ENCODE measurements at places on chromosomes 5 and 9.

DNA sequence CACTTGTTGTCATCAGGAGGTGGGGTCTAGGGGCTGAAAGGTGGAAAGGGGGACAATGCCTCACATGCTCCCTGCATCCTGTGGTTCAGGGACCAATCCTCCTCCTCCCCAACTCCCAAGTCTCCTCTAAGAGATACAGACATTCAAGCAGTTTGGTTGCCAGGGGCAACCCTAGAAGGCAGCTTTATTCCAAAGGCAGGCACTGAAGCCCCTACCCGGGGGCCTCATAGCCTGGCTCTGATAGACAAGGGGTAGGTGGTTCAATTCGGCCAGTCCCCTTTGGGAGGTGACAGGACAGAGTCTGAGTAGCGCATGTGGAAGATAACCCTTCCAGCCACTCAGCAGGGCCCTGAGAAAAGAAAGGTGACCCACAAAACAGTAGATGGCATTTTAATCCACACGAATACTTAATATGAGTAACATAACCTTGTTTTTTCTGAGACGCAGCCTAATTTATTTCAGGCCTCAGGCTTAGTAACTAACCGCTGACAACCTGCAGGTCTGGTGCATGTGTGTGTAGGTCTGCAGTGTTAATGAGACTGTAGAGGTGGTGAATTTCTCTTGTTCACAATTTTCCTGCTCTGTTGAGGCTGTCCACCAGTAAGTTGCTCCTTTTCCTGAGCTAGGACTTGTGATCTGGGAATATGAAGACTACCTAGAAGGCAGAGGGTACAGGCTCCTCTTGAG lies 31.3 kb upstream of the HSPA9 start:
- DNase-seq, result no peak

DNA sequence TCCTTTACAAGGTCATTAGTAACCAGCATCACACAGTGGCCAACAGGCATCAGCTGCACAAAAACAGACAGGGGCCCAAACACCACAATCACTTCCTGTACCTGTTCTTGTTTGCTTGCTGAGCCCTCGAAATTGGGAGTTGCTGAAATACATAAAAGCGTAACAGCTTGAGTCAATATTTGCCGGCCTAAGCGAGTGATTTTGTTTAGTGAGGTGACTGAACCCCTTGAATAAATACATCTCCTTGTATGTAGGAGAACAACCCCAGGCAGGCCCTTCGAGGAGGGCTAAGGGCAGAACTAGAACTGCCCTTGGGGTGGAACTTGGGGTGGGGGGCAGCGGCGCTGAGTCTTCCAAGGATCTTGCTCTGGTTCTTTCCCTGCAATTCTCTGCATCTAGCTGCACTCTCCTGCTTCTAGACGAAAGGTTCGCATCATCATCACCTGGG lies 502.5 kb downstream of the RASEF start:
- no peak for DNase-seq

- no peak for DNase-seq
Measured at GRCh38 chr5:143245929-143246561, 157.4 kb downstream of the NR3C1 start.

DNA sequence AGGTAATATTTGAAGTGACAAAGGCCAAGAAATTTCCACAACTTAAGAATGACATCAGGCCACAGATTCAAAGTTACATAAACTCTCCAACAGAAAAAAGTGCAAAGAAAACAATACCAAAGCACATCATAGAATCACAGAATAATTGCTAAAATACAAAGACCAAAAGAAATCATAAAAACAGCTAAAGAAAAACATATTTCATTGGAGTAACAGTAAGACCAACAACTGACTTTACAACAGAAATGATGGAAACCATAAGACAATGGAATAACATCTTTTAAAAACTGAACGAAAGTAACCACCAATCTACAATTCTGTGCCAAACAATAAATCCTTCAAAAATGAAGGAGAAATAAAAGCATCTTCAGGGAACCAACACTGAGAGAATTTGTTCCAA lies 38.3 kb downstream of the ZDHHC21 start:
- no peak for DNase-seq

DNA sequence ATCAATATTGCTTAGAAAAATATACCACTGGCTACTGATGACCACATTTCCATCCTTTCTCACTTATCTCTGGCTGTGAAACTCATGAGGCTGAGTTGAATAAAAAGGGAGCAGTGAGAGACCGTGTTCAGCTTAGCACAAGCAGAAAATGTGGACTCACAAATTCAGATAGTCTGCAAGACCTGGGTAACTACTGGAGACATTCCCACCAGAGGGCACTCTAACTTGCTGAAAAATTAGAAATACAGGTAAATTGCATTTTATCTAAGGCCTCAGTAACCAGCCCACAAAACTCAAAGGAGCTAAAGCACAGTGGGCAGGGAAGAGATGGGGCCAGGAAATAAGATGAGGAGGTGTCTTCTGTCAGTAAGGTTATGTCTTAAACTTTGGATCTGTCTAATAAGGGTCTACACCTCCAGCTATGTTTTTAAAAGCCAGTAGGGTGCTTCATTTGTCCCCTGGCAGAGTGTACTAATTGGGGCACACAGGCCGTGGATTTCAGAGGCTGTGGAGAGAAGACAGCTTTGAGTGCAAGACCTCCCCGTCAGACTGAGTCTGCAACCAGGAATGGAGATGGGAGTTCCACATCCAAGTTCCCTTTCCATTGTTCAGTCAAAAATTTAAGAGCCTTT lies 8.7 kb upstream of the NDUFB6 start:
- DNase-seq, result peak; percentile 10

GRCh38 chr5:141077826-141078225 lies 16.6 kb upstream of the PCDHB2 start:
- no peak for DNase-seq

GRCh38 chr5:64869419-64869818 lies 100.7 kb downstream of the CWC27 start:
- no peak for DNase-seq

- no peak for DNase-seq
Measured at GRCh38 chr9:96484521-96484931, 34.6 kb downstream of the HABP4 start.

DNA sequence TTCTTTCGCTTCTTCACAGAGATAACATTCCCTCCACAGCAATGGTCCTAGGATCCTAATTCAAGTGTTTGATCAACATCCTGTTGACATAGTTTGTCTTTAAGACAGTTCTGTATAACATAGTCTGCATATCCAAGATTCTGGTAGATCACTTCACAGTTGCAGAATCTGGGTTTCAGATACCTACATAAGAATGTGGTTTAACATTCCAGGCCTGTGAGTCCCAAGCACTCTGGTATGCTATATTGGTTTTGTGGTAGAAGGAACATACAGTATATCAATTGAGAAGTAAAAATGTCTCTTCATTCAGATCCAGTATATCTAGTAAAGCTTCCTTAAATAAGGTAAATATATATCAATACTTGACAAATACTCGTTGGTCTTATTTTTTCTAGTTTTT lies 914.2 kb upstream of the CDH6 start:
- DNase-seq, result no peak

- DNase-seq, result no peak
Measured at GRCh38 chr5:42597318-42597937, 159.2 kb upstream of the CCDC152 start.

- no peak for DNase-seq
Measured at GRCh38 chr5:10420932-10421331, 20.7 kb upstream of the ROPN1L start.

GRCh38 chr9:18319918-18320445 lies 154.0 kb upstream of the ADAMTSL1 start:
- DNase-seq, result no peak

DNA sequence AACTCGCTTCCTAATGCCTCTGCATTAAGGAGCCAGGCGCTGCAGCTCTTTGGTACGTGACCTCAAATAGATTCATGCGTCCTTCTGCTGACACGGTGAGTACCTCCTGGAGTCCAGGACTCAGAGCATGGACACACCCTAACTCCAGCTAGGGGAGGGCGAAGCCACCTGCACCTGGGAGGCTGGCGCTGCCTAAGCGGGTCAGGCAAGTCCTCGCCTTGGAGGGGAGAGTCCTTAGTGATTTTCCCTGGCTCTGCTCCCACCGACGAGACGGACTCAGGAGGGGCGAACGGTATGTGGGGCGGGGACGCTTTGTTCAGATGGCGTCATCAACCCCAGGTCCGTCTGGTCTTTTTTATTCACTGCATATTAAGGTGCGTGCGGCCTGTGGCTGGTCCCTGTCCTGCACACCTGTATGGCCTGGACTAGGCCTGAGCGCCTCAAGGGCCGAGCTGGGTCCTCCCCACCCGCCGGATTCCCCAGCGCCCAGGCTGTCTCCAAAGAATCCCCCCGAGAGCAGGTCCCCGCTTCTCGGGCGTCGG lies 50.3 kb downstream of the NSUN2 start:
- no peak for DNase-seq

- DNase-seq, result no peak
Measured at GRCh38 chr5:180133060-180133459, 61.5 kb upstream of the RNF130 start.

DNA sequence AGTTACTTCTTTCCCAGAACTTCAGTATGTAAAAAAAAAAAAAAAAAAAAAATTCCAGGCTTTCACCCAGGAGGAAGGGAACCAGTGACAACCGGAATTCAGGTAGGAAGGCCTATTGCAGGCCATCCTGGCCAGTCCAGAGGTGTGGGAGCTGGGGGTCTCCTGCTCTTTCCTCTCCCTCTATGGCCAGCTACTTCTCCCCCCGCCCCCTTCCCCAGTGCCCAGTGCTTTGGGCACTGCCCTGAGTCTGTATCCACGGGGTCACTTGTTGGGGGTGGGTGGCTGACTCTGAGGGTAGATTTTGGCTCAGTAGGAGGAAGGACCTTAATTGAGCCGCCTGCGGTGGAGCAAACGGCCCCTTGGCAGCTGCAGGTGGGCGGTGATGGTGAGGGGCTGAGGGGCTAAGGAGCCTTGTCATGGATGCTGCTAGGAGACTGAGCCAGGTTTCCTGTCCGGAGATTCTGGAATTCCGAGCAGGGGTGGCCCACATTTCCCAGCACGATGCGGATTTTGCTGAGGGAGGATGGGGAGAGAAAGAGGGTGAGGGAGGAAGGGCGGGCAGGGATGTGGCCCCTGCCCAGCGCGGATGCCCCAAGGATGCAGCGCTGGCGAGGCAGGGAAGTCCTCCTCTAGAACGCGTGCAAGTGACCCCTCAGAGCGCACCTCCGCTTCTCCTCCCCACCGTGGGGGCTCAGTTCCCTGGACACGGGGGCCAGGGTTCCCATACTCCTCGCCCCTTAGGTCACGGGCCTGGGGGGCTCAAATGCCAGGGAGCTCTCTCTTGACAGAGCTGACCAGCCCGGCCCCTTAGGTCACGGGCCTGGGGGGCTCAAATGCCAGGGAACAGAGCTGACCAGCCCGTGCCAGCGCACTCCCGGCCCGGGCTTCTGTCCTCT lies 1.2 kb upstream of the PHF2 start:
- DNase-seq, result no peak

DNA sequence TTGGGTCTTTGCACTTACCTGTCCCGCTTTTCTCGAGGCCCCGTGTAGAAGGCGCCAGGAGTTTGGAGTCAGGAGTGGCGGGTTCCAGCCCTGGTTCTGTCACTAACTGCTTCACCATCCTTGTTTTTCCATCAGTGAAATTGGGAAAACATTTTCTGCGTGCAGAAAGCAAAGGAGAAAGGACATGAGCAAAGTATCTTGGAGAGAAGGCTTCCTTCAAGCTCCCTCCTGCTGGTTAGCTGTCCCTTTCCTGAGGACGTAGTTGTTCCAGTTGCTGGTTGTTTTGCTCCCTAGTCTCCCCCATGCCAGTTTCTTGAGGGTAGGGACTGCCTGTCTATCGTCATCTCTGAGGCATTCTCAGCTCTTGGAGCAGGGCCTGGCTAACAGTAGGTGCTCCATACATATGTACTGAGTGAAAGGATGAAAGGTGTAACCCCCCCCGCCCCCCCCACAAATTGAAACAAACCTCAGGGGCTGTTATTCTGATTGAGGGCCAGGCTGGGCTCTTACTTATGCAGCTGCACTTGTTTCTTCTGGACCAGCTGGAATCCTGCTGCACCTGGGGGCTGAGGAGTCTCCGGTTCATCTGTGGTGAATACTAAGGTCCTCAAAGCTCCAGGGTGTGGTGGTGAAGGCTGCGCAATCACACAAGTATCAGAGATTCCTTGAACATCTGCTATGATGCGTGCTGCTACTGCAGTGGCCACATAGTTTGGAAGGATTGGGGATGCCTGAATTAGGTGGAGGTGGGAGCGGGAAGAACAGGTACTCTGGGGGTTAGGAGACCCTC lies 1.0 kb downstream of the SMIM3 start:
- DNase-seq, result no peak

- DNase-seq, result no peak
Measured at GRCh38 chr9:34996905-34997279, 7.3 kb downstream of the DNAJB5 start.

DNA sequence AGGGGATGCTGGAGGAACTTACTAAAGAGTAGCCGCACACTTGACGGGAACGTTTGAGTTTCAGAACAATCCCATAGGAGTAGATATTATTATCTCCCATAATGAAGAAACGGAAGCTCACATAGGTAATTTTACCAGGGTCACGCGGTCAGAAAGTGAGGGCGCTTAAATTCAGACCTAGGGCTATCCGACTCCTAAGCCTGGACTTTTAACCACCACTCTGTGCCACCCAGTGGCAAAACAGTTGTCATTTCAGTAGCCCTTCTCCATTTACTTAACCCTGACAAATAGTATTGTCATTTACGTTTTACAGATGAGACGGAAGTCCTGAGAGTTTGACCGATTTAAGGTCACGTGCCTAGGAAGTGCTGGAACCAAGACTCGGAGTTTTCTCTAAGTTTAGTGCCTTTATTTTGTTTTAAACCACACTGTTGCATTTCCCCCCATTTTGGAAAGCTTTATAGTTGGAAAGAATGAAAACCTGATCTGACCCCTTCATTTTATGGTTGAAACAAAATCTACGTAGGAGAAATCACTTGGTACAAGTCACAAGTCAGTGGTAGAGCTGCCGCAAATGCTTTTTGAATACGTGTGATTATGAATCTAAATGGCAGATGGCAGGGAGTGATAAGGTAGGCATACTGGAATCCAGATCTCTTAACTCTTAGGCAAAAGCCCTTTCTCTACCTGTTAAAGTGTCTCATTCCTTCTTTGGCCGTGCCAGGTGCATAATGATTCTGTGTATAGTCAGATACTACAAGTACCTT lies 650 bp downstream of the MRRF start:
- peak; percentile 2 for DNase-seq

- DNase-seq, result no peak
Measured at GRCh38 chr5:170619869-170620268, 116.0 kb downstream of the KCNIP1 start.

DNA sequence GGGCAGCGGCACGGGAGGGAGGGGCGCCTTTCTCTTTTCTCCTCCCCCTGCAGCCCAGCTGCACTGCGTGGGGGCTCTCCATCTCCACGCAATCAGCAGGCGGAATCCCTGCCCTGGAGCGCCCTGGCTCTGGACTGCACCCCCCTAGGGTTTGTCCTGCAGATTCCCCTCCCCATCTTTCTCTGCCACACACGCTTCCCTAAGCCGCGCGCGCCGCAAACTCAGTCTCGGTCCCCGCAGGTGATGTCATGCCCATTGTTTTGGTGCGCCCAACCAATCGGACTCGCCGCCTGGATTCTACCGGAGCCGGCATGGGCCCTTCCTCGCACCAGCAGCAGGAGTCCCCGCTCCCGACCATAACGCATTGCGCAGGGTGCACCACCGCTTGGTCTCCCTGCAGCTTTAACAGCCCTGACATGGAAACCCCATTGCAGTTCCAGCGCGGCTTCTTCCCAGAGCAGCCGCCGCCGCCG lies at the start of gene KCNN2:
Gene KCNN2 (plus strand): TSS at position 347 of the 473 bp plus-strand sequence. CDS start 70 bp downstream, at position 417.
- no peak for DNase-seq

GRCh38 chr9:97179616-97180015 lies 127.8 kb upstream of the CCDC180 start:
- no peak for DNase-seq

GRCh38 chr5:109370343-109370742 lies 39.4 kb downstream of the PJA2 start:
- no peak for DNase-seq
